ENCODE measurements at places on chromosomes 1 and 21.

- DNase-seq: no peak
Observed at GRCh38 chr1:152009691-152010090, 16.0 kb upstream of the S100A10 start.

DNA sequence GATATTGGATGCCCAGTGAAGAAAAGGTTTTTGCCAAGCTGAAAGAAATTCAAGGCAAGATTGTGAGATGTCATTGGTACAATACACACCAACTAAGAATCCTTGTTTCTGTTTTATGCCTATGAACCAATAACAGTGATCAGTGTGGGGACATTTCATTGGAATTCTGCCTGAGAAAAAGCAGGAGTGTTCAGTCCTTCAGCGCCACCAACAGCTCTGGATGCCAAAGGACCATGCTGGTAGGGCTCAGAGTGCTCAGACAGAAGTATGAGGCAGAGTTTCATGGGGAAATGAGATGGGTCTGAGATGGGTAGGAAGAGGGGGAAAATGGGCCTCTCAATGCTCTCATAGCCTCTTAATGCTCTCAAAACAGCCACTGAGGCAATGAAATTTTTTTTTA is 56.5 kb downstream of the GABPA start:
- DNase-seq: no peak

- DNase-seq: no peak
Observed at GRCh38 chr1:227343206-227343605, 24.9 kb upstream of the CDC42BPA start.

DNA sequence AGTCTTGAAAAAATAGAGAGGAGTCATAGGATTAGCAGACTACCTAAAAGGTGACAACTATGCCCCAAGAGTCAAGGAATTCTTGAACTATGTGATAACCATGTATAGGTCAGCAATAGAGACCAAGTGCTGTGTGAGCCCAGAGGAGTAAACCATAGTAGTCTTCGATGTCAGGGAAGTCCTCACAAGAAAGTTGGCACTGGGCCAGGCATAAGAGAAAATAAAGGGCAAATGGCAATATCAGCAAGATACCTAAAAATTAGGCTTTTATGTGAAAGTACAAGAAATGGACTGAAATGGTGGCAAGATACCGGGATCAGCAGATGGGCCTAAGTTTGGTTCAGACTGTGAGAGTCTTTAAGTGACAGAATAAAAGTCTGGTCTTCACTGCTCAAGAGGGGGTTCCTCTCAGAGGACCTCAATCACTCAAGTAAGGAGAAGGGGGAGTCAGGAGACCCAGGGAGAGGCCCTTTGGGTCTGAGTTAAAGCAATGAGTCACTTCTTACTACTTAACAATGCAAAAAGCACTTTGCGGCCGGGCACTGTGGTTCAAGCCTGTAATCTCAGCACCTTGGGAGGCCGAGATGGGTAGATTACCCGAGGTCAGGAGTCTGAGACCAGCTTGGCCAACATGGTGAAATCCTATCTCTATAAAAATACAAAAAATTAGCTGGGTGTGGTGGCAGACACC is 95.0 kb downstream of the TEX35 start:
- no peak for DNase-seq

DNA sequence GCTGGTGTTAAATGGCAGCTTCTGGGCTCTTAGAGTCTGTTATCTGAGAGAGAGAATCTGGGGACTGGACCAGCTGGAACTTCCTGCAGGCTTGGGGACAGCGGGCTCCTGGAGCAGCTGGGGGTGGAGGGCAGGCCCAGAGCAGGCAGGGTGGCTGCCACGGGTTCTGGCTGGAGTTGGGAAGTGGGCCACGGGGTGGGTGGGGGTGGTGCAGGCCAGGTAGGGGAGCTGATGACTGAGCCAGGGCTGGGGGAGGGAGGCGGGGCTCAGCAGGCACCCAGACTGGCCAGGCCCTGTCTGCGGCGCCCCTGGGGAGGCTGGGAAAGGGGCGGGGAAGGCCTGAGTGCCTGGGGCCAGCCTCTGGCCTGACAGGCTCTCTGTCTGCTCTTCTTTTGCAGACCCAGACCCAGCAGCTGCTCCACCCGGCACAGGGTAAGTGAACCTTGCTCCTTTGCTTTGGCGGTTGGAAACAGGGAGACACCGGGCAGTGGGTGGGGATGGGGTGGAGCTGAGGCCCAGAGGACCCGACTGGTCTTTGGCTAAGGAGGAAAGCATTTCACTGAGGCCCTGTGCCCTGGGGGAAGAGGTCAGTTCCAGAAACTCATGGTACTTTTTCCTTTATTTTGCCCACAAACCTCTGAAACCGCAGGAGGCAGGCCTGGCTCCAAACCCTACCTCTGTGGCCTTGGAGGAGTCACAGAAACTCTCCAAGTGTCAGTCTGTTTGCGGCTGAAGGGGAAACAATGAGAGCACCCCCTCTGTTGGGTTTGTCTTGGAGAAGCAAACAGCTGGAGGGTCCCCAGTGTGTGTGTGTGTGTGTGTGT is 48.8 kb downstream of the ARHGEF10L start:
- no peak for DNase-seq

GRCh38 chr1:210755991-210756659 is 377.8 kb downstream of the KCNH1 start:
- DNase-seq: no peak

GRCh38 chr1:26045722-26046245 is at the start of gene SLC30A2:
SLC30A2 (minus strand) TSS chr1:26046118; CDS start chr1:26045896, 222 bp downstream.
- DNase-seq: no peak

DNA sequence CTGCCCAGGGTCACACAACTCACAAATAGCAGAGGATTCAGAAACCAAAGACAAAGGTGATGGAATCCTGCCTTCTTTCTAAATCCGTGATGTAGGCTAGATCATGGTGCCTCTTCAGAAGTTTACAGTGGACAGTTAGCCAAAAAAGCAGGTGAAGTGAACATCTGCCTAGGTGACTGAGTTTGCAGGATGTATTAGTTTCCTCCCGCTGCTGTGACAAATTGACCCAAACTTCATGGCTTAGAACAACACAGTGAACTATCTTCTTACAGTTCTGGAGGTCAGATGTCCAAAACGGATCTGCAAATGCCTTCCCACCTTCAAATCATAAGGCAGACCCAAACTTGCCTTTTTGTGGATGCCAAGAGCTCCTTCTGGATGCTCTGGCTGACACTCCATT is 3.2 kb upstream of the TMEM51 start:
- no peak for DNase-seq

- DNase-seq: no peak
Observed at GRCh38 chr1:188249811-188250210, 1421.1 kb downstream of the PLA2G4A start.

DNA sequence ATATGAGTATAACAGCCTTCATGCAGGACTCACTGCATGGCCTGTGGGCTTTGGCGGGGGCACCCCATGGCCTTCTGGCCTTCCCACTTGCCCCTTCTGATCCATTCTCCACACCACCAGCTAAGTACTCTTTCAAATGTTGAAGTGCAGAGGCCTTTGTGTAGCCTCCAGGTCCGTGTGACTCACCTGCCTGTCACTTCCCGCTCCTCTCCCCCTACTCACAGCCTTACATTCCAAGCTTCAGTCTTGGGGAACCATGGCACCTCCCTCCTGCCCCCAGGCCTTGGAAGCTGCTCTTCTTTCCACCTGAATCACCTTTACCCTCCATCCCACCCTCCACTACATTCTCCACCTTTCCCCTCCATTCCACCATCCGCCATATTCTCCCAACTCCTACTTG is 69.6 kb downstream of the PGM1 start:
- no peak for DNase-seq

- DNase-seq: no peak
Observed at GRCh38 chr1:116352349-116352813, 20.7 kb upstream of the ATP1A1 start.

GRCh38 chr1:64653466-64653865 is 91.4 kb upstream of the RAVER2 start:
- no peak for DNase-seq

Measured in effector CD4-positive, alpha-beta T cell (primary cell).